ENCODE measurements at places on chromosomes 2 and 18.

- no peak for DNase-seq
Measured at GRCh38 chr18:21000667-21001066, 110.9 kb downstream of the ROCK1 start.

GRCh38 chr2:190950566-190950991, 63.4 kb downstream of the STAT1 start:
- DNase-seq, result no peak

DNA sequence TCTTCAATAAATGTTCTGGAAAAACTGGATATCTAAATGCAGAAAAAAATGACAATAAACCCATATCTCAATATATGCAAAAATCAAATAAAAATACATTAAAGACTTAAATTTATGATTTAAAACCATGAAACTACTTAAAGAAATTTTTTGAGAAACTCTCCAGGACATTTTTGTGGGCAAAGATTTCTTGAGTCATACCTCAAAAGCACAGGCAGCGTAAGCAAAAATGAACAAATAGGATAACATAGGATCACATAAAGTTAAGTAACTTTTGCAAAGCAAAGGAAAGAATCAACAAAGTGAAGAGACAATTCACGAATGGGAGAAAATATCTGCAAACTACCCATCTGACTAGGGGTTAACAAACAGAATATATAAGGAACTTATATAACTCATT, 1545.5 kb downstream of the SUCLG1 start:
- DNase-seq, result no peak

DNA sequence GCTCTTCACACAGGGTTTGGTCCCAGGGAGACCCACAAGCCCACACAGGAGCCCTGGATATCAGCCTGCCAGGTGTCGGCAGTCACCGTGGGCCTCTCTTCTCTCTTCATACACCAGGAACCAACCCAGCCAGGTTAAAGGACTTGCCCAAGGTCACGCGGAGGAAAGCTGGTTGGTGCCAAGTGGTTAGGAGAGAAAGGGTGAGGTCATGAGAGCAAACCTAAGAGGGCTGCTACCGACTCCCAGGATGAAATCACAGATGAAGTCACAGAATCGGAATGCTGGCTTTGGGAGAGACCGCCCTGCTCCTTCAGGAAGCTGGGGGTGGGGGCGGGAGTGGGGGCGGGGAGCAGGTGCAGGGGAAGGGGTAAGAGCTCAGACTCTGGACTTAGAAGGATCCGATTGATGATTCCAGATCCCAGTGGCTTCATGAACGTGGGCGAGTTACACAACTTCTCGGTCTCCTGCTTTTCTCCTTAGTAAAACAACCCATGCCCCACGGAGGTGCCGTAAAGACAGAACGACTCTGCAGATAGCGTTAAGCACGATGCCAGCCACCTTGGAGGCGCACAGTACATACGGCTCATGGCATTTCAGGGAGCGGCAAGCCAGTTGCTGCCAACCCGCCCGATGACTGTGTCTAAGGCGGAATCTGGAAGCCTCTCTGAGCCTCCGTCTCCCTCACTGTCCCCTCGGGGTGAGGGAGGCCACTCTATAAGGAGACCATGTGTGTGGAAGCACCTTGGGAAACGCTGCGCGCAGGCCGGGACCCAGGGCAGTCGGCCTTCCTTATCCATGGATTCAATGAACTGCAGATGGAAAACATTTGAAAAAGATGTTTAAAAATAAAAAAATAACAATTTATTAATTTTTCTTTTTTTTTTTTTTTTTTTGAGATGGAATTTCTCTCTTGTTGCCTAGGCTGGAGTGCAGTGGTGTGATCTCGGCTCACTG, 23.0 kb upstream of the TAF1B start:
- DNase-seq, result no peak

- no peak for DNase-seq
Measured at GRCh38 chr2:10232096-10232815, 70.4 kb upstream of the HPCAL1 start.

DNA sequence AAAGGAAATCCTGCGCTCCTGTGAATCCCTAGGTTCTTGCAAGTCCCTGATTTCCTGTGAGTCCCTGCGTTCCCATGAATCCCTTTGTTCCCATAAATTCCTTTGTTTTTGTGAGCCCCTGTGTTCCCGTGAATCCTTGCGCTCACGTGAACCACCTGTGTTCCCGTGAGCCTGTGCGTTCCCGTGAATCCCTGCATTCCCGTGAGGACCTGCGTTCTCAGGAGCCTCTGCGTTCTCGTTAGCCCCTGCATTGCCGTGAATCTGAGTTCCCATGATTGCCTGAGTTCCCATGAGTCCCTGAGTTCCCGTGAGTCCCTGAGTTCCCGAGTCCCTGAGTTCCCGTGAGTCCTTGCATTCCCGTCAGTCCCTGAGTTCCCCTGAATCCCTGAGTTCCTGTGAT, 71.5 kb downstream of the SNTG2 start:
- no peak for DNase-seq

GRCh38 chr2:137206069-137206468, 440.7 kb downstream of the THSD7B start:
- DNase-seq, result no peak

- DNase-seq, result no peak
Measured at GRCh38 chr2:62415518-62415917, 90.5 kb downstream of the TMEM17 start.

GRCh38 chr2:220575963-220576362, 948.5 kb downstream of the SLC4A3 start:
- no peak for DNase-seq

- no peak for DNase-seq
Measured at GRCh38 chr2:173232956-173233744, 121.5 kb upstream of the CDCA7 start.
